Kidney tubule cell (primary cell): ENCODE measurements at places on chromosomes 13 and 19.

DNA sequence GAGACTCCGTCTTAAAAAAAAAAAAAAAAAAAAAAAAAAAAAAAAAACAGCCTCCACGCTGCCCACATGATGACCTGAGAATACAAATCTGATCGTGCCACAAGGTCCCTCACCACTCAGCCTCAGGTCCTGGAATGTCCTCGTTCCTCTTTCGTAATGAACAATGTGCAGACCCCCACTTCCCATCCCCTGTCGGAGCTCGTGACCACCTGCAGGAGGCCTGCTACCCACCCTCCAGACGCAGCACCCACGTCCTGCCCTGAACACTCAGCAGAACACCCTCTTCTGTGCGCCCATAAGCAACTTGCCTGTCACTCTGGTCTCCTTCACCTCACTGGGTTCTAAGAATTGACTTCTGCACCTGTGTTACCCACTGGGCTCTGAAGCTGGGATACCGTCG is 166.4 kb downstream of the KATNAL1 start:
- no peak for DNase-seq

DNA sequence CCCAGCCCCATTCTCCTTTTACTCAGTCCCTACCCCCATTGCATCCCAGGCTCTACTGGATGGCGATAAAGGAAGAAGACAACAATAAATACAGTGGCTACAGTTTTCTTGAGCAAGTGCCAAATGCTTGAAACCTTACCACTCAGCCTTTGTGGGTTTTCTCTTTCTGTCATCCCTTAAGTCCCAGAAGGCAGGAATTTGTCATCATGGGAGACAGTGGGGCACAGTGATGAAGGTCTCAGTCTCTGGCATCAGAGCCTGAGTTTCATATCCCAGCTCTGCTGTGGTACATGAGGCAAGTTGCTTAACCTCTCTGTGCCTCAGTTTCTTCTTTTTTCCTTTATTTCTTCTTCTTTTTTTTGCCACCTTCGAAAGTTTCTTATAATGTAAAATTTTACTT is 5.1 kb upstream of the COMP start:
- peak; percentile 9 for DNase-seq

DNA sequence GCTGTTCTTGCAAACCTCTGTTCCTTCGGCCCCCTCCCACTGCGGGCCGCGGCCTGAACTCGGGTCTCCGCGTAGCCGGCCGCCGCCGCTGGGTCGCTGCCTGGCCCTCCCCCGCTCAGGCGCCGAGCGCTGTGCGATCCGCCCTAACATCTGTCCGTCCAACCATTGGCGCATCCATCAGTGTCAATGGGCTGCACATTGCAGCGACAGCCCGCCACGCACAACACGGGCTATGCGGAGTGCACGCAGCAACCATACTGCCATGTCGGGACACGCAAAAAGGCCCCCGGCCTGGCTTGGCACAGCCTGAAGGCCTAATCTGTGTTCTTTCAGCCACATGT is 2.6 kb upstream of the TSHZ3 start:
- DNase-seq, result no peak

DNA sequence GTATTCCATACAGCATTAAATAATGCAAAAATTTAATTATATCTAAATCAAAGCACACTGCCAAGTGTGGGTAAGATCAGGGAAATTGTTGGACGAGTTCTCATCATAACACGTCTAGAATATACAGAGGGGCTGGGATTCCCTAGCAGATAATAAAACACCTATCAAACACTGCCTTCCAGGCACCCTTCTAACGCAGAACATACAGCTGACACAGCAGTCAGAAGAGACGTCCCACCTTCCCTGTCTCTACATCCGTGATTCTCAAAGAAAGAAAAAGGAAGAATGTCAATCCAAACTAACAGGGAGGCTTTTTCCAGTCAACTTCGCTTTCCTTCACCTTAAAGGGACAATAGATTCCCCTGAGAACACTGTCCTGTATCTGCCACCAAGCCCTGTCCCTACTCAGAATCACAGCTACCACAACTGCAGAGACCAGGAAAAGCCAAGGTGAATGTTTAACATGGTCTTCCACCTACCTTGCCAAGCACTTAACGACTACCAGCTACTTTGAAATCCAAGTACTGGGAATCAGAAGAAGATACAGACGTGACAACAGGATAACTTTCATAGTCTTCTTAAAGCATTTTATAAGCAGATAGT is 38.5 kb downstream of the TBC1D4 start:
- peak; percentile 53 for DNase-seq

DNA sequence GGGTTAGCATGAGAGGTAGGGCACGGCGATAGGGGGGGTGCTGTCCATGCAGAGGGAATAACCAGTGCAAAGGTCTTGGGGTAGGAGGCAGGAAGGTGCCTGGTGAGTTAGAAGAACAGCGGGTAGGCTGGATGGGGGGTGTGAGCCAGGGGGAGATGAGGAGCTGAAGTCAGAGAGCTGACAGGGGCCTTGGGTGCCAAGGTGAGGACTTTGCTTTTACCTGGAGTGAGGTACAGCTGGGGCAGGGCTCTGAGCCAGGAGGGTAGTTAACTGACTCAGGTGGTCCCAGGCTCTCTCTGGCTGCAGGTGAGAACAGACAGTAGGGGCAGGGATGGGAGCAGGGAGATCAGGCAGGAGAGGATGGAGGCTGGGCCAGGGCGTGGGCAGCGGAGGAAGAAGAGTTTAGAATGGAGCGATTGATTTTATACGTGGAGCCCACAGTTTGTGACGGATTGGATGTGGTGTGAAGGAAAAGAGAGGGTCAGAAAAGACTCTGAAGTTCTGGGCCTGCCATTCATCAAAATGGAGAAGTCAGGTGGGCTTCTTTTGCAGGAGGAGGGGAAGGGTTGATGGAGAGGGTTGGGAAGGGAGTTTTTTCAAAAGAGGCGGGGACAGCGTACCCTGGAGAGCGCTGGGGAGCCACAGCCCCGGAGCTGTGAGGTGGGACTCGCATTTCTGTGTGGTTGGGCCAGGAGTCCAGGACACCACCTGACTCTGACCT is 1.2 kb upstream of the GRAMD1A start:
- no peak for DNase-seq

GRCh38 chr19:14433554-14434501 is 722 bp downstream of the PKN1 start:
- DNase-seq, result peak; percentile 37

- peak; percentile 100 for DNase-seq
Measured at GRCh38 chr13:79936368-79937136, 404.4 kb downstream of the SPRY2 start.

GRCh38 chr19:49064768-49065611 is at the start of gene NTF4:
Gene NTF4, minus strand, starts transcription at chr19:49064818. Its CDS starts 2,821 bp downstream, at chr19:49061997.
- DNase-seq, result peak; percentile 37

DNA sequence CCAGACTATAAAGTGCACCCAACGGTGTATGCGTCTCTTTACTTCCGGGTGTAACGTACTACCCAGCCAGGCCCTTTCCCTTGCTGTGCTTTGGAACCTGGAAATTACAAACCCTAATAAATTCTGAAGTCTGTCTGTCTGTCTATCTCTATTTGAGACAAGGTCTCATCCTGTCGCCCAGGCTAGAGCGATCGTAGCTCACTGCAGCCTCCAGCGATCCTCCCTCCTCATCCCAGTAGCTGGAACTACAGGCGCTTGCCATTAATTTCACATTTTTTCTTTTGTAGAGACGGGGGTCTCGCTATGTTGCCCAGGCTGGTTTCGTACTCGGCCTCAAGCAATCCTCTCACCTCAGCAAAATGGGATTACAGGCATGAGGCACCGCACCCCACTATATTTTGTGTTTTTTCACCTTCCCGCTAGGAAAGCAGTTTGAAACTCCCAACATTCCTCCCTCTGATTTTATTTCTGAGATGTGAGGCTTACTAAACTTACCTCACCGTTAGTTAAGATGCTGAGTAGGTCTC is 469 bp upstream of the RNF6 start:
- no peak for DNase-seq

DNA sequence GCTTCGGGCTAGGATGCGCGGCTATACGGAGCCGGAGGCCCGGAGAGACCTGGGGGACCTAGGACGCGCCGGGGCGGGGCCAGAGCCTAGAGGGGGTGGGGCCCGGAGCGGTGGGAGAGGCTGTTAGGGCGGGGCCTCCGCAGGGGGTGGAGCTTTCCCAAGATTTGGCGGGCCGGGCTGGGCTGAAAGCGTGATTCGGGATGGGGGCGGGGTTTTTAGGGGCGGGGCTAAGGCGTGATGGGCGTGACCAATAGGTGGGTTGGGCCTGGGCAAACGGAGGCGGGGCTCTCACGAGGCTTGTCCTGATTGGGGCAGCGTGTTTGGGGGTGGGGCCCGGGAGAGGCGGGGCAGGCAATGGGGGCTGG is 439 bp downstream of the RAB11B start:
- DNase-seq, result peak; percentile 87

- DNase-seq, result no peak
Measured at GRCh38 chr13:106121173-106121754, 414.2 kb downstream of the EFNB2 start.

DNA sequence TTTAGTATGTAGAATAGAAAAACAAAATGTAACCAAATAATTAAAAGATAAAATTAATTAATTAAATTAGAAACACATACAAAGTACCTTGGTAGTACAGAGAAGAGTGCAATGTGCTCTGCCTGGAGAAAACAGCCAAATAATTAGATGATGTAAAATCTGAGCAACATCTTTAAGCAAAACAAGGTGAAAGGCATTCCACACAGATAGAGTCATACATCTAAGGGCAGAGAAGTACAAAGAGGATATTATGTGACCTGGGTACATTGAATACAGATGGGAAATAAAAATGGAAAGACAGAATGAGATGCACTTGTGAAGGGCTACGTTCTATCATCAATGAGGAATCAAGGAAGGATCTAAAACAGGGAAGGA is 25.2 kb upstream of the FNDC3A start:
- DNase-seq, result peak; percentile 58

- no peak for DNase-seq
Measured at GRCh38 chr19:3575260-3575741, 2.6 kb downstream of the HMG20B start.

- DNase-seq, result no peak
Measured at GRCh38 chr13:29977476-29978120, 127.2 kb upstream of the UBL3 start.
